ENCODE measurements at places on chromosomes 13 and 19. TPM values are rescaled to one million over a fixed set of nuclear protein-coding genes. Genes with fewer than 3 reads are reported as not detected.

DNA sequence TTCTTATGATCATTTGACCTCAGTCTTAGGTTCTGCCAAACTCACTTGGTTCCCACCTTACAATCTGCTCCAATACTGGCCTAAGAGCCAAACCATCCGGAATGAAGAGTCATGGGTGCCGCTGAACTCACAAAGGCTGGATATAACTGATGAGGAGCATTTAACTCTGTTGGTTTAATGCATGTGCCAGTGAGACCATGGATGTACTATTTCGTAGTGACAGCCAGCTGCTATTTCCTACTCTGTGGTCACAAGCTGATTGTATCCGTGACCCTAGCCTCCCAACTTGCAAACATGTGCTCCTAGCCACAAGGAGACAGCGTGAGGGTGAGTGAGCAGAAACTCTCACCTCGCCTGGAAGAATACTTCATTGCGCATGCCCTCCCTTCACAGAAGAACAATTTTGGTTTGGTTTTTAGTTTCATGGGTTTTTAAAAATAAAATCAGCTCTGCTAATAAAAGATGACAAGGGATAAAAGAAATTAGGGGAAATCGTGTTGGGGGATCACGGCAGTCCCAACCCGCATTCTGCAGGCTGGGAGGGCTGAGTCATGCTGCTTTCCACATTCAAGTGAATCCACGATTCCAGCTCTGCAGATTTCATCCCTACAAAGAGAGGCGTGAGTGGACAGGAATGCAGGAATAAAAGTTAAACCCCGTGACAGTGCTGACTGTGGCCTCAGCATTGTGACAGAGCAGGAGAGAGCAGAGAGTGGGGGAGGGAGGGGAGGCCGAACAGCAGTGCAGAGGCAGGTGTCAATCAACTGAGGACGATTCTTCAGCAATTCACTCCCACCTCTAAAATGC is 66.8 kb upstream of the RAP2A start:
- DNase-seq: no peak

DNA sequence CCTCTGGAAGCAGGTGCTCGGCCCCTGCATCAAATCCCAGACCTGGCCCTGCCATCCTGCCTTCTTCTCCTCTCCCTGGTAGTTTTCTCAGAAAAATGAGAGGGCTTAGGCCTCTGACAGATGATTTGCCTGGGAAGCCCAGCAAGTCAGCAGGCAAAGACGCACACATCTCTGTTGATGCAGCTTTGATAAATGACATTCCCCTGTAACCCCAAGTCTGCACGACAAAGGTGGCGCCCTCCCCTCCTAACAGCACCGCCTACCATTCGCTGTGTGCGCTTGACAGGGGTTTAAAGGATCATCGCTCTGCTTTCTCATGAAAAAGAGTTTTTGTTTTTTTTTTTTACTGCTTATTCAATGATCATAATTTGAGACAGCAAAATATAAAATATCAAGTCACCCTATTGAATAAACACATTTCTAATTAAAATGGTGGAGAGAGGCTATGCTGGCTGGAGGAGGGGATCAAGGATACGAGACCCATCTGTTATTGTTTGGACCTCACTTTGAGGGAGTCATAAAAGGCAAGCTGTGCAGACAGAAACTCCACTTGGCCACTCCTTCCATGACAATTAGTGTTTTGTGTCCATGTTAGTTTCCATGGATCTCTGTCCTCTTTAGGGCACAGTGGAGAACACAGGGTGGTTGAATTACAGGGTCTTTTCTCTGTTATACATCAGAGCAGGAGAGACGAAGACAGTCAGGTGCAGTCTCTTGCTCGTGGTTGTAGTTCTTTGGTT is 126.1 kb downstream of the FGF9 start:
- DNase-seq: no peak

DNA sequence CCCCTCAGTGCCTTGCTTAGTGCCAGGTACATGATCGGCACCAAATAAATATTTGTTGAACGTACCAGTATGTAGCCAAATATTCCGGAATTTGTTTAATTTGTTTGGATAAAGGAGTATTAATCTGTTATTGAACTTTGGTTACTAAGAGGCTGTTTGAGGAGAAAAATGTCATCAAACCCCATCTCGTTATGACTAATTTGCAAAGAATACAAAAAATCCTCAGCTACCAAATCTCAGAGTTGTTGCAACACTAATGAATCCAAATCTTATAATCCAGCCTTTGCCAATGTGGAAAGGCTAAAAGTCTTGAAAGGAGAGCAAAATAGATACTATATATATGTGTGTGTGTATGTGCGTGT is 79.5 kb downstream of the KLF5 start:
- DNase-seq: no peak

The OVOL3 gene
- total RNA-seq: not detected

DNA sequence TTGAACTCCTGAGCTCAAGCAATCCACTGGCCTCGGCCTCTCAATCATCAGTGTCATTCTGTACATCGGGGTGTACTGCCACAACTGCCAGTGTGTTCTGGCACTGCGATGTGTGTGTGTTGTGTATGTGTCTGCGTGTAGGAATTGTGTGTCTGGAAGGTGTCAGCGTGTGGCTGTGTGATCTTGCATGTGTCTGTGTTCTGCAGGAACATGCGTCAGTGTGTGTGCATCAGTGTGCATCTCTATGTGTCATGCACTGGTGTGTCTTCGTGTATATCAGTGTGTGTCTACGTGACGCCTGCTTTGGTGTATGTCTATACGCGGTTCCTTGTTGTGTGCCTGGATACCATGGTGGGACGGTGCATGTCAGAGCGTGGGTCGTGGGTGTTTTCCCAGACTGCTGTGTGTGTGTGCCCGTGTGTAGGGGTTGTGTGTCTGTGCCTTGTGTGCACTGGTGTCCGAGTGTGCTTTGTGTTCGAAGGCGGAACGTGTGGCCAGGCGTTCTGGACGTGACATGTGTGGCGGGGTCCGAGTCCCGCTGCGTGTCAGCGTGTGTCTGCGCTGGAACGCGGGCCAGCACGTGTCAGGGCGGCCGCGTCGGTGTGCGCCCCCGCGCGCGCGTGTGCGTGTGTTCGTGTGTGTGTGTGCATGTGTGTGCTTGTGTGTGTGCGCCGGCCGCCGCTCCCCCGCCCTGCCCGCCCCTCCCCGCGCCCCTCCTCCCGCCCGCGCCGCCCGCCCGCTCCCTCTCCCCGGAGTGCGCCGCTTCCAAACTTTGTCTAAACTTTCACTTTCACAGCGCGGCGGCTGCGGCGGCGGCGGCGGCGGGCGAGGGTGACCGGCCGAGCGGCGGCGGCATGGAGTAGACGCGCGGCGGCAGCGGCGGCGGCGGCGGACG is at the start of gene NFIX:
NFIX (plus strand) TSS at position 775 of the 895 bp plus-strand sequence. CDS start 363 bp downstream, outside the sequence.
- no peak for DNase-seq

DNA sequence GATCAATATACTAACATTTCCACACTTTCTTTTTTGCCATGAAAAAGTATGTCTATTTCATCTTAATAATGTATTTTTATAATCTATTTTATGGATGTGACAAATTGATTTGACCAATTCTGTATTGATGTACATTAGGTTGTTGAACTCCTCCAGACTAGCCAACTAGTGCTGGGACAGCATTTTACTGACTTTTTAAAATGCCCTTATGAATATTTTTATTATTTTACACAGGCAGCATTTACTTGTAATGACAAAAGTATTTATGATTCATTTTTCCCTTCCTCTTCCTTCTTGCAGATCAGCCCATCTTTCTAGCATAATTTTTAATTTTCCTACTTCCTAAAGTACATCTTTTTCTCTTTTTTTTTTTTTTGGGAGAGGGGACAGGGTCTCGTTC is 918 bp upstream of the FUZ start:
- no peak for DNase-seq

The IL11 gene
- total RNA-seq: 0.92 TPM

DNA sequence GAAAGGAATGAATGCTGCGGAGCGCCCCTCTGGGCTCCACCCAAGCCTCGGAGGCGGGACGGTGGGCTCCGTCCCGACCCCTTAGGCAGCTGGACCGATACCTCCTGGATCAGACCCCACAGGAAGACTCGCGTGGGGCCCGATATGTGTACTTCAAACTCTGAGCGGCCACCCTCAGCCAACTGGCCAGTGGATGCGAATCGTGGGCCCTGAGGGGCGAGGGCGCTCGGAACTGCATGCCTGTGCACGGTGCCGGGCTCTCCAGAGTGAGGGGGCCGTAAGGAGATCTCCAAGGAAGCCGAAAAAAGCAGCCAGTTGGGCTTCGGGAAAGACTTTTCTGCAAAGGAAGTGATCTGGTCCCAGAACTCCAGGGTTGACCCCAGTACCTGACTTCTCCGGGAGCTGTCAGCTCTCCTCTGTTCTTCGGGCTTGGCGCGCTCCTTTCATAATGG is 8.6 kb downstream of the PDX1 start:
- no peak for DNase-seq

The ADAMTSL5 gene
- 36.2 TPM for total RNA-seq

The CEBPA gene
- 4.7 TPM for total RNA-seq

DNA sequence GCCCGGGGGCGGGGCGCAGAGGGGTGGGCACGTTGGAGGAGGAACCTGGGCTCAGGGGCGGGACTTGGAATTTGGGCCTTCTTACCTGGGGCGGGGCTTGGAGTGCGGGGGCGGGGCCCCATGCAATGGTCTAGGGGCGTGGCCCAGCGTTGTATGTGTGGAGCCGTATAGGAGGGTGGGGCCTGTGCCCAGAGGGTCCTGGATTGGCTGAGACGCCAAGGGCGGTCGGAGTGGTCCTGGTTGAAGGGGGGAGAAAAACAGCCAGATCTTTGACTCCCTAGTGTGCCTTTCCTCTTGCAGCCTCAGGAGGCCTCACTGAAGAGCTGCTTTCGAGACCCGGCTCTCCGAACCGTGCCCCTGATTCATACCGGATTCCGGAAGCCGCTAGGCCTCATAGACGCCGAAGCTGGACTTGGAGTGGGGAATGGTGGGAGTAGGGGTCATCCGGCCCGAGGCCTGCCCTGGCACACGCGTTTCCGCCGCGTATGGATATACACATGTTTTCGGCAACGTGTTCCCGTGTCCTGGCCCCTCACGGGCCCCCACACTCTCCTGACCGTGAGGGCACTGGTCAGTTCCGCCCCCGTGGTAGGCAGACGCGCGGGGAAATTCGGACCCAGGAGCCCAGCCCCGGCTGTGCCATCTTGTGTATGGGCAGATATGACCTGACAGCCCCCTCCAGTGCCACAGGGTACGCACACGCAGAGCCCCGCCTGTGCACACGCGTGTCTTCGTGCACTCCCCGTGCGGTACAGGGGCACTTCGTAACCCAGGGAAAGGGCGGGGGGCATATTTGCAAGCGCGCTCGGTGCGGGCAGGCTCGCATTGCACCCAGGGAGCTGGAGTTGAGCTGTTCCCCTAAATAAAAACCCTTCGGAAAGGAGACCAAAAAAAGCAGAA is 661 bp upstream of the PRR12 start:
- peak; percentile 95 for DNase-seq

GRCh38 chr19:49212016-49212701 is 54.6 kb downstream of the TRPM4 start:
- DNase-seq: no peak

GRCh38 chr19:55252760-55253663 is 5.8 kb downstream of the PPP6R1 start:
- DNase-seq: no peak

GRCh38 chr13:45040622-45041021 is 51.3 kb downstream of the GPALPP1 start:
- no peak for DNase-seq

DNA sequence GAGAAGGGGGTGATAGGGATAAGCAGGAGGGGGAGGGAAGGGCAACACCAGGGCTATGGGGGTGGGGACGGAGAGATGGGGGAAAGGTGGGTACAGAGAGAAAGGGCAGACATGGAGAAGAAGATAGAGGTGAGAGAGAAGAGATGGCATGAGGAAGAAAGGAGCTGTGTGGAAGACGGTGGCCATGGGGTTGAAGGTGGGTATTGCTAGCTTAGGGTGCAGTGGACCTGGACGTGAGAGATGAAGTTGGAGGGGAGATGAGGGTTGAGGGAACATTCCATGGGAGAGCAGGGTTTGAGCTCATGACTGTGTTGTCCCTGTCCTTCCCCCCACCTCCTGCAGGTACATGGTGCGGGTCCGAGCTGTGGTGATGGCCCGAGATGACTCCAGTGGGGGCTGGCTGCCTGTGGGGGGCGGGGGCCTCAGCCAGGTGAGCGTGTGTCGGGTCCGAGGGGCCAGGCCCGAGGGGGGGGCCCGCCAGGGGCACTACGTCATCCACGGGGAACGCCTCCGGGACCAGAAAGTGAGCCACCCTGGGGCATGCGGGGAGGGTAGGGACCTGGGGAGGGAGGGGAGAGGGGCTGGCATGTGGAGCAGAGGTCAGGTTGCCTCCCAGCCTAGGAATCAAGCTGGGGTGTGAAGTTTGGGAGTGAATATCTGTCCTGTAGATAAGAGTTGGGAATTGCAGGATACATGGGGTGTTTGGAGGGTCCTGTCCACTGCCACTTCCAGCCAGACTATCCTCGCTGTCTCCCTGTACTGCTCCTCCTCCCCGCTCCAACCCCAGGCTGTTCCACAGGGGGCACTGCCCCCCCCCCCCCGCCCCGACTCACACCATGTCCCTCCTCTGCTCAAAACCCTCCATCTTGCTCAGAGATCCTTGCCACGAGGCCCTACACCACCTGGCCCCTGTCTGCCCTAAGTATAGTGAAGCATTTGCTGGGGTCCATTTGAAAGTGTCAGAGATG is 1.7 kb downstream of the SPRED3 start:
- DNase-seq: no peak

- no peak for DNase-seq
Measured at GRCh38 chr19:17109962-17110598, 34.5 kb downstream of the MYO9B start.

DNA sequence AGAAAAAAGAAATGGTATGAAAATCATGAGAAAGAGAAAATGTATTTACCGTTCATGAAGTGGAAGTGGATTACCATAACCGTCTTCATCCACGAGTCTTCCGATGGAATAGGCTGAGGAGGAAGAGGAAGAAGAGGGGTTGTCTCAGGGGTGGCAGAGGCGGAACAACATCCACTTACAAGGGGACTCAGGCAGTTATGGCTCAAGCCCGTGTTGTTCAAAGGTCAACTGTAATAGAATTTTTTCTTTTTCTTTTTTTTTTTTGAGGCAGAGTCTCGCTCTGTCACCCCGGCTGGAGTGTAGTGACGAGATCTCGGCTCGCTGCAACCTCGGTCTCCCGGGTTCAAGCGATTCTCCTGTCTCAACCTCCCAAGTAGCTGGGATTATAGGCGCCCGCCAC is 16.9 kb upstream of the ADGRL1 start:
- no peak for DNase-seq

DNA sequence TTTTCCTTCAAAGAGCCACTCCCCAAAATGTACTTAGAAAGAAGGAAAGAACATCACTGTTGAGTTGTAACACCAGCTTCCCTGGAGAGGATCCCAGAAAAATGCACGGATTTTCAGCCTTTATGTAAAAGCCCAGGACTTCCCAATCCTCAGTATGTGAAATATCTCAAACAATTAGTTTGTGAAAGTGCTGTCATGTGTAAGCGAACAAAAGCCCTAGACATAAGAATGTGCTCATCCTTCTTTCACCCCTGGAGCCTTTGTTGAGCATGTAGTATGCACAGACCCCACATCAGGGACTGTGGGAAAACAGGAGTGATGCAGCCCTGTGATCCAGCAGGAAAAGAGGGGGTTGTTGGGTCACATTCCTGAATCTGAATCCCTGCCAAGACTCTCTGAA is 441.4 kb upstream of the ZNF507 start:
- no peak for DNase-seq

The KLK12 gene
- total RNA-seq: not detected
